Ascending aorta (tissue), 2 donors: ENCODE measurements at places on chromosomes 13 and 19.

DNA sequence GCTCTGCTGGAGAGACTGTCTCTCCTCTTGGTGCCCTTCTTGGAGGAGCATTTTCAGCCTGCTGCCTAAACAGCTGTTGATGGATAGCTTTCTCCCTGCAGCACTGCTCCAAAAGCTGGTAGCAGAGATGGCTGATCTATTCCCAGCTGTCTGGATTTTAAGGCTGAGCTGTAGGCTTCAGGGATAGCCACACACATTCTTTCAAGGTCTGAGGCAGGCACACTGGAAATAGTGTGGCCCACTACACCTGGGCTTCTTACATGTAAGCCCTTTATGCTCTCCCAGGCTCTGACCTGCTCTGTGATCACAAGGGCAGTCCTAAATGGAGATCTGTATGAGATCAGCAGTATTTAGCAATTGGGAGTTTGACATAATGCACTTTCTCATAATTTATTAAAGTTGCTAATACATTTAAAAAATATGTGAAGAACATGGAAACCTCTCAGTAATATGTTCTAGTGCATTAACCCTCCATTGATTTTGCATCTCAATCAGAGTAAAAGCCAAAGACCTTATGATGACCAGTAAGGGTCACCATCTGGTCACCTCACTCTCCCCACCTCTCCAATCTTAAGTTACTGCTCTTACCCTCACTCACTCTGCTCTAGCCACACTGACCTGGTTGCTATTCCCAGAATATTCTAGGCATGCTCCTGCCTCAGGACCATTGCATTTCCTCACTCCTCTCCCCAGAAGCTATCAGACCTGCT, 91.6 kb downstream of the MBNL2 start:
- DNase-seq, result no peak

- DNase-seq, result no peak
These were observed 12.4 kb upstream of the AKAP11 start for GRCh38 chr13:42259515-42259914.

- peak; percentile 89 for DNase-seq
These were observed 2.2 kb upstream of the ZNF665 start for GRCh38 chr19:53195265-53195903.

- DNase-seq, result no peak
These were observed 10.7 kb downstream of the ZNF682 start for GRCh38 chr19:20028611-20029010.

DNA sequence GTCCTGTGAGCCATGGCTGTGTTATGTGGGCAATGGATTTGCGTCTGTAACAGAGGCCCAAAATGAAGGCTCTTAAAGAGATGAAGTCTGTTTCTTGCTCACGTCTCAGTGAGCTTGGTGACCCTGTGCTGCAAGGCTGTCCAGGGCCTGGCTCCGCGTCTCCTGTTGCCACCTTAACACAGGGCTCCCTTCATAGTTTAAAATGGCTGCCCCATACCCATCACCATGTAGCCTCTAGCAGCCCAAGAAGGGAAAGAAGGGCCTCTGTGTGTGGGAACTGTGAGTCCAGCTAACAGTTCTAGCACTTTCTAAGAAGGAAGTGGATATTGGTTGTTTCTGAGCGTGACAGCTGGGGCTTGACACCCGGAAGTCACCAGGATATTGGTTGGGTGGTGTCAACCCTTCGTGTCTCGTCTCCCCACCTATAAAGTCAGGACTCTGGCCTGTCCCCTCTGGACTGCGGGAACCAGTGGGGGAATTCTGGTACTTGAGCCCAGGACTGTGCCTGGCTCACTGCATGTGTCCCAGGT, 20.9 kb downstream of the TMED1 start:
- no peak for DNase-seq

DNA sequence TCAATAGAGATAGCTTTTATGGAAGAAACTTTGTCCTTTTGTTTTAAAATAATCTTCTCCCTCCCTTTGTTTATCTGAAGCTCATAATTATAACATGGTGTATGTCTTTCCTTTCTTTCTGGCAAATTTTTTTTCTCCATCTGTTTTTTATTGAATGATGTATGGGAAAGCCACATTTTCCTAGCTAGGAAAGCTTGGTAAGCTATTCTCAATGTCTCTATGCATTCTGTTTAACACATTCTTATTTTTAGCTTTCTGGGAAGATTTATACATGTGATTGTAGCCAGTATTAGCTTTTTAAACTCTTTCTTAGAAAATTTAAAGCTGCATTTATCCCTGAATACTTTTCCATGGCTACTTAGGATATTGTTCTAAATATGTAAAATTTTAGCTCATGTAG, 124.9 kb upstream of the CSNK1A1L start:
- no peak for DNase-seq
